ENCODE measurements at places on chromosomes 7 and 10.

DNA sequence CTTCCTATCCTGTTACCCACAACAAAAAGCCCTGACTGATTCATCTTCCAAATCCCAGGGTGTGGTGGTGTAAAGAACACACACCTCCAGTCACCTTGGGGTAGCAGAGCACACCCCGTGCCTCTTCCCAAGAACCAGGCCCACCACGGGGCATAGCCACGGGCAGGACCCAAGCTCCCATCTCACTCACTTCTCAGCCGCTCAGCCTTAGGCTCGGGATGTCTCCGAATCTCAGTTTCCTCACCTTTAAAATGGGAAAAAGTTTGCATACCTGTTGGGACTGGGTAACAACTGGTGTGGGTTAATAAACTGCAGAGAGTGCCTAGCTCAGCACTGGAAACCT is 139.0 kb downstream of the FGFR2 start:
- DNase-seq: no peak

- DNase-seq: no peak
These were observed 68.7 kb upstream of the PPP1R9A start for GRCh38 chr7:94838717-94839116.

GRCh38 chr7:155003092-155003375 is at the start of gene PAXIP1:
PAXIP1 (minus strand) TSS chr7:155003124; CDS start chr7:155002929, 195 bp downstream.
- peak; percentile 74 for DNase-seq

- DNase-seq: no peak
These were observed 933.0 kb upstream of the ZNF722 start for GRCh38 chr7:63065684-63066083.

- no peak for DNase-seq
These were observed 171.2 kb upstream of the CELF2 start for GRCh38 chr10:10846504-10846900.

GRCh38 chr7:18206331-18206730 is 178.7 kb upstream of the PRPS1L1 start:
- no peak for DNase-seq

DNA sequence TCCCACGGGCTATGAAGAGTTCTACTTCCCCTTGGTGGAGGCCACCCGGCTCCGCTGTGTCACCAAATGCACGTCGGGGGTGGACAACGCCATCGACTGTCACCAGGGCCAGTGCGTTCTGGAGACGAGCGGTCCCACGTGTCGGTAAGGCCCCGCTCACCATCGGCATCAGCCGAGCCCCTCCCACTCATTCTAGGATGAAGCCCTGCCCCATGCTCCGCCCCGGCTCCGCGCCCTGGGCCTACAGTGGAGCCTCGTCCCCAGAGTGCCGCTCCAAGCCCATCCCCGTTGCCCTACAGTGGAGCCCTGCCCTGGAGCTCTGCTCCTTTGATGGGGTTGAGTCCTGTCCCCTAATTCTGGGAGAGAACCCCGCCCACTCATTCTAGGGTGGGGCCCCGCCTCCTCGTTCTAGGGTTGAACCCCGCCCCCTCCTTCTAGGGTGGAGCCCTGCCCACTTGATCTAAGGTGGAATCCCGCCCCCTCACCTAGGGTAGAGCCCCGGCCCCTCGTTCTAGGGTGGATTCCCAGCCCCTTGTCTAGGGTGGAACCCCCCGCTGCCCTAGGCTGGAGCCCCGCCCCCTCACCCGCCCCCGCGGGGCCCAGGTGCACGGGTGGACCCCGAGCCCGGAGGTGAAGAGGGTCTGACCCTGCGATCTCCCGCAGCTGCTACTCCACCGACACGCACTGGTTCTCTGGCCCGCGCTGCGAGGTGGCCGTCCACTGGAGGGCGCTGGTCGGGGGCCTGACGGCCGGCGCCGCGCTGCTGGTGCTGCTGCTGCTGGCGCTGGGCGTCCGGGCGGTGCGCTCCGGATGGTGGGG is 3.4 kb upstream of the MUC12 start:
- DNase-seq: peak; percentile 87

GRCh38 chr7:35249537-35249907 is 4.4 kb downstream of the TBX20 start:
- DNase-seq: no peak

DNA sequence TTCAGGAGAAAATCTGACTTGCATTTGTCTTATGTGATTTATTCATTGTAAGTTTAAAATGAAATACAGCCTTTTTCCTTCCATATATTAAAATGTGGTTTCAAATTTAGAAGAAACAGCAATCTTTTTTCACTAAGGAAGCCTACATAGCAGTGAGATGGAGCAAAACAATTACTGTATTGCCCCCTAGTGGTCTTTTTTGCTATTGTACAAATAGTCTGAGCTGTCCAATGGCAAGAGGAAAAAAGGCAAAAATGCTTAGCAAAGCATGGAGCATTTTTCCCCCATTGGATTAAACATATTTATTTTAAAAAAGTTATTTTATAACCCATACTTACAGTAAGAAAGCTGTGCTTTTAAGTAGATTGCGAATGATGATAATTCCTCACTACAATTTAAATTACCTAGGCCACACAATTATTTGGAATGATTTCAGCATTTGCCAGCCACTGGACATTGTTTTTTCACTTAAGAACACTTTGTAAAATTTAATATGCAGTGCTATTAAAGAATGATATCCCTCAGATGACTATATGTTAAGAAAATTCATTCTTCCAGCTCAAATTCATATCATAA is 119.5 kb downstream of the CPED1 start:
- DNase-seq: no peak

DNA sequence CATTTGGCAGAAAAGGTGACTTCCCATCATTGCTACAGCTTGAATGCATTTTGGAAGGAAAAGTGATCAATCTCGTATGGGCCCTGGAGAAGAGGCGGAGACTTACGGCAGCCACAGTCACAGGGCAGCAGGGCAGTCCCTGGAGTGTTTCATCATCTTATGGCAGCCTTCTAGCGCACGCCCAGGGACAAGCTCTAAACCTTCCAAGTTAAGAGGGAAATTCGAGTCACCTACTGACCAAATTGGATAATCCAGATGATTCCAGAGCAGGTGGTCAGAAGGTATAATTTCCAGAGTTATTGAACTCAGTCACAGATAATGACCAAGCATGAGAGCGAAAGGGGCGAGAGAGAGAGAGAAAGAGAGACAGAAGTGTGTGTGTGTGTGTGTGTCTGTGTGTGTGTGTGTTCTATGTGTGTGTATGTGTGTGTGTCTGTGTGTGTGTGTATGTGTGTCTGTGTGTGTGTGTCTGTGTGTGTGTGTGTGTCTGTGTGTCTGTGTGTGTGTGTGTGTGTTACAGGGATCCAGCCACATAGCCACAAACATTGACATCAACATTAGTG is 123.7 kb upstream of the ADAM12 start:
- DNase-seq: no peak

- DNase-seq: no peak
These were observed 519.8 kb downstream of the XPNPEP1 start for GRCh38 chr10:109403551-109403950.

DNA sequence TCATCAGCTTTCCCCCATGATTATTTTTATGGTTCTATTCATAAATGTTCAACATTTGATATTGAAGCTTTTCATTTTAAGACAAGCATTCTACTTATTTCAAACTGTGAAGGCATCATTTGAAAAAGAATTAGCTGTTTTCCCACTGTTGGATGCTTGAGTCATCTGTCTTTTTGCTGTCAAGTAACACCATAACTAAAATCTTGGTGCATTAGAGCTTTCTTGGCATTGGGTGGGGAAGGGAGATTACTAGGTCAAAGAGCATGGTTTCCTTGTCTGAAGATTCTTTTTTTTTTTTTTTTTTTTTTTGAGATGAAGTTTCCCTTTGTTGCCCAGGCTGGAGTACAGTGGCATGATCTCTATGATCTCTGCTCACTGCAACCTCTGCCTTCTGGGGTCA is 68.5 kb downstream of the CTBP2 start:
- no peak for DNase-seq

GRCh38 chr10:127976286-127976685 is 69.4 kb downstream of the PTPRE start:
- no peak for DNase-seq

DNA sequence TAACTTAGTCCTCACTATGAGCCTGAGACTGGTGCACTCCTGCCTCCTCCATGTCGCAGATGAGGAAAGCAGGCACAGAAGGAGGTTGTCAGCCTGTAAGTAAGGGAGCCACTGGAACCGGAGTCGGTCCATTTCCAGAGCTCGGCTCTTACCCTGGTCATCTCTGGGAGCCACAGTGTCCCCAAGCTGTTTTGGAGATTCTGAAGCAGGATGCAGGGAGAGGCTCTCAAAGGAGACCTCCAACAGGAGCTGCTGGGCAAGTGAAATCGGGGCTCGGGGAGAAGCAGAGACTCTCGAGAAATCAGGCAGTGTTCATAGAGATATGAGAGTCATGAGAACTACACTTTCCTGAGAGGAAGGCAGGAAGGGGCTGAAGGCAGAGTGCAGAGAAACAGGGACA is 39.0 kb downstream of the VSTM4 start:
- DNase-seq: no peak

DNA sequence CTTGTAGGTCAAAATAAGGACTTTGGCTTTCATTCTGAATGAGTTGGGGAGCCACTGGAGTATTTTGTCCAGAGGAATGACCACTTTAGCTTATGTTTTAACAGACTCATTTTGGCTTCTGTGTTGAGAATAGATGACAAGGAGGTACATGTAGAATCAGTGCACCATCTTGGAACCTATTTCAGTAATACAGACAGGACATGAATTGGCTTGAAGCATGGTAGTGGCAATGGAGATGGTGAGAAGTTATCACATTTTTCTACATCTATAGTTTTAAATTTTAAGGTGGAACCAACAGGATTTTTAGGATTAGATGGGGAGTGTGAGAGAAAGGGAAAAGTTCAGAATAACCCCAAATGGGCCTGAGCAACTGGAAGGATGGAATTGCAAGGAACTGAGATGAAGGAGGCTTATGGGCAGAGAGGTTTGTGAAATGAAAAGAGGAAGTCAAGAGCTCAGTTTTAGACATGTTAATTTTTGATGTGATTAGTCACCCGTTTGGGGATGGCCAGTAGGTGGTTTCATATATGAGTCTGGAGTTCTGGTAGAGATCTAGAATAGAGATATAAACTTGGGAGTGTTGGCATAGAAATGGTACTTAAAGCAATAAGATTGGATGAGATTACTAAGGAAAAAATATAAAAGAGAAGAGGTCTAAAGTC is 89.2 kb upstream of the JAZF1 start:
- DNase-seq: no peak

- no peak for DNase-seq
These were observed 49.6 kb downstream of the PLPP4 start for GRCh38 chr10:120506674-120507073.

- DNase-seq: no peak
These were observed 10.6 kb downstream of the AUTS2 start for GRCh38 chr7:69608878-69609277.

DNA sequence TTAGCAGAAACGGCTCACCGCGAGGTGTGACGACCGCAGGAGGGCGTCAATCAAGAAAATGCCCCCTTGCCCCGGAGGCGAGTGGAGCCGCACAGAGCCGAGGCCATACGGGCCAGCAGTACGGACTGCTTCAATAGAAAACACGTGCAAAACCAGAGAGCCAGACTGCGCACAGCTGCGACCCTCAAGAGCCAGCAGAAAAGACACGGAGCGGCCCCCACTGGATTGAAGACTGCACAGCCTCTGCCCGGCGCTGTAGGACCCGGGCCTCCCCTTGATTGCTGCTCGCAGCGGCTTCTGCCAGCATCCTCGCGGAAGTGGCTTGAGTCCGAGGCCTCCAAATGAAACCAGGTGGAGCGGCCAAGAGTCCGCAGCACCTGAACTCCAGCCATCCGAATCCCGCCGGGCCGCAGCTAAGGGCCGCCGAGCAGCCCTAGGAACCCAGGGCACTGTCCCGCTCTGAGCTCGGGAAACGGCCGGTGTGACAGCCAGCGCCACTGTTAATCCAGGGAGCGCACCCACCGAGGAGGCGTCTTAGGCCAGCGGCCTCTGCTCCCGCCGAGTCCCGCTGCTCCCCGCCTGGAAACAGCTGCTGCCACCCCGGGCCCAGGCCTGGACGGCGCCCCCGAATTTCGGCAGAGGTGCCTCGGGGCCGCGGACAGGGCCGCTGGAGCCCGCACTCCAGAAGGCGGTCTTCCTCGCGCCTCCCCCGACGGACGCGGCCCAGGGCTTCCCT is 660 bp upstream of the HHEX start:
- DNase-seq: peak; percentile 26

DNA sequence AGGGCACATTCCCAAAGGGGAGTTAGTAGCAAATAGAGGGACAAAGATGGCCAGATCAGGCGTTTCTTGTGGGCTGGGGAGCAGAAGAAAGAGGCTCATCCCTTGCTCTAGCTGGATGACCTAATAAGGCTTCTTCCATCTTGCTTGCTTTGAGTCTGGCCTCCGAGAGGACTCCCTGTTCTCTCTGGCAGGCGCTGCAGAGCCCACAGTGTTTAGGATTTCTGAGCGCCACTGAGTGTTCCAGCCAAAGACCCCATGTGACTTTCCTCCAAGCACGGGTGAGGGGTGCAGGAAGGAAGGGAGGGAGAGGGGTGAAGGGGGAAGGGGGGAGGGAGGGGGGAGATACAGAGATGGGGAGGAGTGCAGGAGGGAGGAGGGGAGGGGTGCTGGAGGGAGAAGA is 203.8 kb upstream of the SVIL start:
- DNase-seq: no peak

DNA sequence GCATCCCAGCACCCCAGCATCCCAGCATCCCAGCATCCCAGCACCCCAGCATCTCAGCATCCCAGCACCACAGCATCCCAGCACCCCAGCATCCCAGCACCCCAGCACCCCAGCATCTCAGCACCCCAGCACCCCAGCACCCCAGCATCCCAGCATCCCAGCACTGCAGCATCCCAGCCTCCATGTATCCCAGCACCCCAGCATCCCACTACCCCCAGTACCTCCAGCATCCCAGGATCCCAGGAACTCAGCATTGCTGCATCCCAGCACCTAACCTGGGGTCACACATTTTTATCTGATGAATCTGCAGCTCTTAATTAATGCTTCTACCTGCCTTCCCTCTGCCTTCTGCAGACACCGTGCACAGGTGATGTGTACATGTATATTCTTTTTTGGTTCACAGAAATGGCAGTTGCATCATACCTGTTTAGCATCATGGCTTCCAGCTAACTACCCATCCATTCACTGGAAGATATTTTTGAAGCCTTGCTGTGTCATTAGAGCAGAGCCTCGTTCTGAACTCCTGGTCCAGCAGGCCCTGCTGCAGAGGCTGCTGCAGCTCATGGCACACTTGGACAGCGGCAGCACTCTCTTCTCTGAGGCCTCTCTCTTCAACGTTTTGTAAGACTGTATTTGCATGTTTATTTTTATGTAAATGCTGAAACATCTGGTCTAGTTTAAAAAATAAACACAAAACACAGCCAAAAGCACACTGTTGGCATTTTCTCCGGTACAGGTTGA is 4.6 kb upstream of the CFAP46 start:
- no peak for DNase-seq

GRCh38 chr7:158446281-158446680 is 141.3 kb downstream of the PTPRN2 start:
- no peak for DNase-seq

- no peak for DNase-seq
These were observed 331.6 kb downstream of the BMPER start for GRCh38 chr7:34236839-34237492.

GRCh38 chr7:126803990-126804389 is 448.8 kb downstream of the GRM8 start:
- no peak for DNase-seq

GRCh38 chr10:112763916-112764520 is 186.0 kb upstream of the TCF7L2 start:
- no peak for DNase-seq

GRCh38 chr7:74306004-74306729 is 17.0 kb downstream of the CLIP2 start:
- DNase-seq: no peak

- no peak for DNase-seq
These were observed 69.3 kb downstream of the DLG5 start for GRCh38 chr10:77857272-77857671.
